ENCODE measurements at places on chromosomes 5 and 9.

GRCh38 chr5:130555429-130555828, 609.6 kb downstream of the HINT1 start:
- no peak for DNase-seq

DNA sequence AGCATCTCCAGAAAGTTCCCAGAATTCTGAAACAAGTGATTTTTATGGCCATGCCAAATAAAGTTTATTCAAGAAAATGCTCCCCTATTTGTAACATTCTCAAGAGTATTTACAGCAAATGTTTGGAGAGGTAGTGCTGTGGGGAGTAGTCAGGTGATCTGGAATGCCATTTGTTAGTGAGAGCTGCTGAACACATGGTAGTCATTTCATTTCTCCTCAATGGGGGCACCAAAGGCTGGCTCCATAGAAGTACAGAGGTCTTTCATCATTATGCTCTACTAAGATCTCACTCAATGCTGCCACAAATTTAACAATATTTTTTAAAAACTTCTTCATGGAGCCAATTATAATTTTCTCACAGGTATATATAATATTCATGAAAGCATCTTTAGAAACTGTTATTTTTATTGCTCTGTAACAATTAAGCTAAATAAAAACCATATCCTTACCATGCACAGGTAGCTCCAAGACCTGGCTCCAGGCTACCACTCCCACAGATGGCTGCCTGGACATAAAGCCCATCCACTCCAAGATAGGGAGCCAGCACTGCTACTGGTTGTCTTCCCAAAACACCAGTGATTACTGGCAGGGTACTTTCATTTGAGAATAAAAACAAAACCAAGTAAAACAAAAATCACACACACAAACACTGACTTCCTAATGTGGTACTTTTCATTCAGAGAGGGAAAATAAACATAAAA, 200.8 kb downstream of the PLK2 start:
- DNase-seq, result no peak

DNA sequence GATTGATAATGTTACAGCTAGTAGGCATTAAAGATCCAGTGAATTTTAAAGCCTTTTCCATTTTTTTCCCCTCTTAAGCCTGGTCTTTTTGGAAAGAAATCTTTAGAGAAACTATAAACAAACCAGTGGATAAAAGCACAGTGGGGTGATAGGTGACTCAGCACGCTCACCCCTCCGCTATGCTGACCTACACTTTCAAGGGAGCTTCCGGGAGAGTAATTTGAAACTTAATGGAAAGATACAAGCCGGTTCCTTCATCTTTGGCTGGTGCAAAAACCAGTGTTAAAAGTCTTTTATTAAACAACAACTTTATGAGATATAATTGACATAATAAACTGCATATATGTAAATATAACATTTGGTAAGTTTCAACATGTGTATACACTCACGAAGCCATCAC, 27.0 kb upstream of the ALDOB start:
- no peak for DNase-seq

DNA sequence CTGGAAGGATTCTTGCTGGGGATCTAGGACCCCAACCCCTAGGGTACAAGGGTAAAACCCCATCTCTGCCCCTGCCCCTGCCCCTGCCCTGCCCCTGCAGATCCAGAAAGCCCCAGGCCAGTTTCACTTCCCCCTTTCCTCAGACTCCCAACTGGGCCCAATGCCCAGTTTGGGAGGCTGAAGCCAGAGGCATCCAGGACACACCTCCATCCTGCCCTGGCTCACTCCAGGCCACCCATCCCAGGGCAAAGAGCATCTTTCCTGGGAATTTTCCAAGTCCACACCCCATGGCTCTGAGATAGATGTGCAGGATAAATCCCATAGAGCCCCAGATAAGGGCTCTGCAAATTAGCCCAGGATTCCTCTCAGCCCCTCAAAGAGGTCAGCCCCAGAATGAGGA, 17.4 kb downstream of the CNTFR start:
- no peak for DNase-seq

DNA sequence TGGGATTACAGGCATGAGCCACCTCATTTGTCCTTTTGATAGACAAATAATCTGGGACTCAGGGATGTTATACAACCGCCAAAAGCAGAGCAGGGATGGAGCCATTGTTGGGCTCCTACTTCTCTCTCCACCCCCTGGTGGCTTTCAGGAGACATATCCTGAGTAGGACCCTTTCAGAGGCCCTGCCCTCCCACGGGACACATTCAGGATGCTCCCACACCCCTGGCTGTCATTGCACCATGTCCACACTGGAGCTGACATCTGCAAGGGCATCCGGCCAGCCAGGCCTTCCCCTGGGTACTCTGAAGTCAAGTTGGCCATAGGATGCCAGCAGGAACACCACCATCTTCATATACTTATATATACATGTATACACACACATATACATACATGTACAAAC, 181.8 kb downstream of the SYK start:
- DNase-seq, result no peak

All from Ammon's horn (tissue), 1 donor.